ENCODE measurements at places on chromosomes 4 and X.

GRCh38 chr4:158940271-158940670, 162.6 kb upstream of the RAPGEF2 start:
- no peak for DNase-seq

DNA sequence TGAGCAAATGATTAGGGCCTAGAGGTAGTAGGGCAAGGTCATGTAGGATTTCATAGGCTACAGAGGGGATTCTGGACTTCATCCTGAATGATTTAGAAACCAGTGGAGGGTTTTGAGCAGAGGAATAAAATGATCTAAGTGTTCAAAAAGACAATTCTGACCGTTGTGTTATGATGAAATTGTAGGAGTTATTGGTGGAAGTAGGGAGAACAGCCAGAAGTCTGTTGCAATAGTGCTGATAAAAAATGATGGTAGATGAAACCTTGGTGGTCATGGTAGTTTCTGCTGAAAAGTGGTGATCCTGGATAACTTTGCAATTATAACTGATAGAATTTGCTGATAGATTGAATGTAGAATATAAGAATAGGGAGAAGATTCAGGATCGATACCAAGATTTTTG, 60.2 kb downstream of the MID1IP1 start:
- DNase-seq, result no peak

DNA sequence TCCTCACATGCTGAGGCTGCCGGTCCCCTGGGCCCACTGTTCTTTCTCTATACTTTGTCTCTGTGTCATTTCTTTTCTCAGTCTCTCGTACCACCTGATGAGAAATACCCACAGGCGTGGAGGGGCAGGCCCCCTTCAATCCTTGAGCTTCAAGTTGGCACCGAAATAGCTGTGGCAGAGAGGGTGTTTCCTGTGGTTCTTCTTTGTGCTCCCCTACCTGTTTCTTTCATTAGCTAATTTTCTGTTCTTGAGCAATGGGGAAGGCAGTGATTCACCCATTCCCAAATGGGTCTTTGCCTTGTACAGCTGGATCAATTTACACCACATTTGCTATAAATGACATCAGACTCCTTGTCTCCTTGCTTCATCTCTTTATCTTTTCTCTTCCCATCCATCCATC, 2.1 kb upstream of the CYSLTR1 start:
- DNase-seq, result no peak

DNA sequence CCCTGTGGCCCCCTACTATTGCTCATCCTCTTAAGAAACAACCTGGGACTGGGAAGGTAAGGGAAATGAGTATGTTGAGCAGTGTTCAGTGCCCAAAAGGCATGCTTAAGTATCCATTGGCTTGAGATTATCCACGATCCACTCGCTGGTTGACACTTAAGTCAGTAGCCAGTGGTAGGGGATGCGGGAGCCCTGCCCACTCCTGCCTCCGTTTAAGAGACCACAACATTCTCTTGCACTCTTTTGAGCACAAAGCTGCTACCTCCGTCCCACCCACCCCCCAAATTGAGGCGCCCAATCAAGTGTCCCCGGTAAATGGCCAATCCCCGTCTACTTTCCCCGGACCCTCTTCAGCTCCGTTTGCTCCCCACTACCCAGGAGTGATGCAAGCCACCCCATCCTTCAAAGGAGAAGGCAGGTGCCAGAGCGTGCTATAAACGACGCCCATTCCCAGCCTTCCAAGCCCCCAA, 25.0 kb downstream of the UTP14A start:
- DNase-seq, result no peak

GRCh38 chr4:89995006-89995405, 100.4 kb downstream of the MMRN1 start:
- no peak for DNase-seq

DNA sequence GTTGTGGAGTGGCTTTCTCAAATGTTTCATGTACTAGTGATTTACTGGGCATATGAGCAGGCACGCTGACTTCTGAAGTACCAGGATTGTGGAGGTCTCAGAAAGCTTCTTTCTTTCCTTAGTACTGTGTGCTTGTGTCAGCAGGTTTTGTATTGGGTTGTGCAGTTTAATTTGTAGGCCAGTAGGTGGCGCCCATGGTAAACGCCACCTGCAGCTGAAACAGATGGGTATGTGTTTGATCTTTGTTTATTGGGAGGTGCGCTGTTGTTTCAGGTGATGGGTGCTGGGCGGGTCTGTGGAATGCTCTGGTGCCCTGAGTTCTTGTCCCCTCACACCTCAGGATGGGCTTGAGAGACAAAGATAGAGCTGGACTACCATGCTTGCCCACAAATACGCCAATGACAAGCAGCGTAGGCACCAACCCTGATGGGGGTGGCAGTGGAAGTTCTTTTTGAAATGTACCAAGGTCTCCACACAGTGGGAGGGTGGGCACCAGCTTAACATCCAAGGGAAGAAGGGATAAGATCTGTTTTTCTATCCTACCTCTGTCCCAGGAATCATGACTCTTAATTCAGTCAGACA, 141.5 kb downstream of the RPS6KA6 start:
- no peak for DNase-seq

DNA sequence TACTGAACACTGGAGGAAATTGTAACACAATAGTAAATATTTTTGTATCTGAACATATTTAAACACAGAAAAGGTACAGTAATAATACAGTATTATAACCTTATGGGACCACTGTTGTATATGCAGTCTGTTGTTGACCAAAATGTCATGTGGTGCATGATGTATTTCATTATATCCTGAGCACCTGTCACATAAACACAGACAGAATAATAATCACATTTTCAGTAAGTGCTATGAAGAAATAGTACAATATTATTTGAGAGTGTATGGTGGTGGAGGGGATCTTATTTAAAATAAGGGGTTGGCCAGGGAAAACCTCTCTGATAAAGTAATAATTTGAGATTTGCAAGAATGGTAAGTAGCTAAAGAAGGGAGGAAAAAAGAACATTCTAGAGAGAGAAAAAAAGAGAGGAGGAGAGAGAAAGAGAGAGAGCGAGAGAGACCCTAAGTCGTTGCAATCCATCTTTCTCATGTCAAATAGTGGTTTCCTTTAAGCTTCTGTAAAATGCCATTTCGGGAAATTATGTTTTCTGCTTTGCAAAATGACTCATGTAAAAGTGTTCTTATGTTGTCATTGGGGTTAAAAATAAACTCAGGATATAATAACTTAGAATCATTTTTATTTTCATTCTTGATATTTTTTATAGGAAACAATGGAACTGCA, 19.3 kb upstream of the CLNK start:
- no peak for DNase-seq

DNA sequence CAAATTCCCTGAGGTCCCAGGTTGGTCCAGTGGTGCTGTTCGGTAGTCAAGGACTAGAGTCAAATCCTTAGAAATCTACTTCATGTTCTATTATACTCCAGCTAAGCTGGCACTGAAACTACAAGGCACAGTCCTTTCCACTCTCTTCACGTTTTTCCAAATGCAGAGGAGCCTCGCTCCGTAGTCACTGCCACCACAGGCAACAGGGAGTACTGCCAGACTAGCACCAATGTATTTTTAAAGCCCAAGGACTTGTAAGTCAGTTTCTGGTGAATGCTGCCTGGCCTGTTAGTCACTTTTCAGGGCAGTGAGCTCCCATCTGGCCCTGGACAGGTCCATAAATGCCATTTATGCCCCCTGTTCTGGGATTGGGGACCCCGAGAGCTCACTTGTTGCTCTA, 323.5 kb downstream of the FAM47A start:
- no peak for DNase-seq

GRCh38 chr4:118983831-118984230, 95.2 kb downstream of the SYNPO2 start:
- DNase-seq, result no peak

DNA sequence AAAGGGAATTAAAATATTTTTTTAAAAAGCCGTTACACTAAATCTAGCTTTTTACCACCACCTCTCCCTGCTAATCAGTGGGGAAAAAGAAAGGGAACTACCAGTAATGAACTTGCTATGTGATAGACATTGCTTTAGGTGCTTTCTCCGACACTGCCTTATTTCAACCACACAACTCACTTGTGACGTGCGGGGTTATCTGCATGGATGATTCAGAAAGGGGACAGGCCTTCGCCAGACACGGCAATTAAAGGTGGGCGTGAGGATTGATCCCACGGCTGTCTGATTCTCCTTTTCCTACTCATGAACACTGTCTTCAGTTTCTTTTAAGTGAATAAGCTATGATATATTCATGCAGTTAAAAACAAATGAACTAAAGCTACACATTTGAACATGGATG, 882 bp upstream of the CXCR3 start:
- no peak for DNase-seq

GRCh38 chr4:52201715-52202114, 150.6 kb downstream of the SPATA18 start:
- DNase-seq, result no peak

GRCh38 chr4:122952028-122952427, 29.6 kb upstream of the NUDT6 start:
- no peak for DNase-seq

GRCh38 chrX:4528247-4528646, 814.8 kb upstream of the PRKX start:
- DNase-seq, result no peak

- DNase-seq, result no peak
Observed at GRCh38 chr4:86554646-86555045, 39.5 kb upstream of the PTPN13 start.

GRCh38 chr4:156169011-156169410, 215.3 kb upstream of the CTSO start:
- DNase-seq, result no peak

- no peak for DNase-seq
Observed at GRCh38 chr4:106583567-106583966, 215.0 kb upstream of the GIMD1 start.

GRCh38 chr4:125013891-125014290, 300.9 kb upstream of the FAT4 start:
- no peak for DNase-seq

DNA sequence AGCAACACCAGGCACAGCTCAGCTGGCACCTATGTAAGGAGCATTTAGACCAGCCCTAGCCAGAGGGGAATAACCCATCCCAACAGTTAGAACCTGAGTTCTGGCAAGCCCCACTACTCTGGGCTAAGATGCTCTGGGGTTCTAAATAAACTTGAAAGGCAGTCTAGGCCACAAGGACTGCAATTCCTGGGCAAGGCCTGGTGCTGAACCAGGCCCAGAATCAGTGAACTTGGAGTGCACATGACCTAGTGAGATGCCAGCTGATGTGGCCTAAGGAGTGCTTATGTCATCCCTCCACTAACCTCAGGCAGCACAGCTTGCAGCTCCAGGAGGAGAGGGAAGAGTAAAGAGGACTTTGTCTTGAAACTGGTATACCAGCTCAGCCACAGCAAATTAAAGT, 7.6 kb upstream of the PRRG3 start:
- DNase-seq, result no peak

DNA sequence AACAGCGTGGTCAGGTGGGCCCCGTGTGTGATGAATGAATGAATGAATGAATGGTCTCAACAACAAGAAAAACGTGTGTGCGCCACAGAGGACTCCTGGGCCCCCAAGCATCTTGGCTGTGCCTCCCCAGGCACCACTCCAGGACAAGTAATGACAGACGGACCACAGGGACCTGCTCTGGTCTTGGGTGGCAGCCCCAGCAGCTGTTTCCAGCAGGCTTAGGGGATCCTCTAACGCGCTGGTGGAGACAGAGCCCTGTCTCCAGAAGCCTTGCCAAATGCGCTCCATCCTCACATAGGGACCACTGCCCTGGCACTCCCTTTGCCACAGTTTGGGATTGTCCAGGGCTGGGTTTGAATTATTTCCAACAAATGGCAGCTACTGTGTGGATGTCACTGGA, 39.1 kb downstream of the PSAPL1 start:
- no peak for DNase-seq

GRCh38 chr4:188439641-188440311, 300.5 kb downstream of the TRIML1 start:
- no peak for DNase-seq

DNA sequence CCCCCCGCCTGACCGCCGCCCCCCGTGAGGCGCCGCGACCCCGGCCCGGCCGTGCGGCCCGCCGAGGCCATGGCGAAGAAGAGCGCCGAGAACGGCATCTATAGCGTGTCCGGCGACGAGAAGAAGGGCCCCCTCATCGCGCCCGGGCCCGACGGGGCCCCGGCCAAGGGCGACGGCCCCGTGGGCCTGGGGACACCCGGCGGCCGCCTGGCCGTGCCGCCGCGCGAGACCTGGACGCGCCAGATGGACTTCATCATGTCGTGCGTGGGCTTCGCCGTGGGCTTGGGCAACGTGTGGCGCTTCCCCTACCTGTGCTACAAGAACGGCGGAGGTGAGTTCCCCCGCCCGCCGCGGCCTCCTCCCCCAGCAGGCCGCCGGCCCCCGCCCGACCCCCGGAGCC, 780 bp downstream of the SLC6A8 start:
- no peak for DNase-seq

- no peak for DNase-seq
Observed at GRCh38 chrX:108735679-108736508, 469 bp downstream of the IRS4 start.

DNA sequence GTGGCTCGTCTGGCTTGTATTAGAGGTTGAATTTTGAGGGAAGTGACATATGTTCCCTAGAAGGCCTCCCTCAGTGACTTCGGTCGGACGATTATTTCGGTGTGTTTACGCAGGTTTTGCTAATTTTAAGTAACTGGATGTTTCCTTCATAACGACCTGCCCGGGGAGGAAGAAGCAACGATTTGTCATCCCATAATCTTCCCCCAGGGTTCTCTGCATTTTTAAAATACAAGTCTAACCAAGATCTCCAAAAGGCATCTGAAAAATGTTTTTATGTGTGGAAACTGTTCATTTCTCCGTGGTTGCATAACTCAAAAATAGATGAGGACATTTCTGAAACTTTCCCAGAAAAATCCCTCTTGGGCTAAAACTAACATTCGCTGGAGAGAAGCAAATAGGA, 195.4 kb downstream of the SHOX start:
- no peak for DNase-seq

DNA sequence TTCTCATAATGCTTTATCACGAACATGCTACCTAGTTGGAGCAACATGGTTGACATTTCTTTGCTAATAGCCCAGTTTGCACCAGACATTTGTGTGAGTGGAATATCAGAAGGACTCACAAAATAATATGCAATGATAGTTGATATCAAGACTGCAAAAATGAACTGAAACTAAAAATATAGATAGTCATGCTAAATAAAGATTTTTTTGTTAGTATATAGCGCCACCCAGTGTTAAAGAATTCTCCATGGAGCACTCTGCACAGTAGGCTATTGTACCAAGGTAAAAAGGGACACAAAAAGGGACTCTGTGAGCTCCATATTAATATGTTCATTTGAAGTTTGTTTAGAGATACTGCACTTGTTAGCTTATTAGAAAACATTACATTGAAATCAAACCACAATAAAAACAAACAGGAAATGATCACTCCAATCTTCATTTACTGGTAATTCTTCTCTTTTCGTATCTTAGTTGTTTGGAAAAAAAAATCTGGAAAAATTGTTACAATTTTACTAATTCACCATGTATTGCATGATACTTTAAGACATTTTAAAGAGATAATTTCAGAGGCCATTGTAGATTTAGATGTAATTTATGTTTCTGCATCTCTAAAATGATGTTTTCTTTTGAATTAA, 1509.6 kb downstream of the ADGRL3 start:
- DNase-seq, result no peak

GRCh38 chr4:188018262-188018661, 22.7 kb downstream of the ZFP42 start:
- no peak for DNase-seq

GRCh38 chrX:55908661-55909212, 191.2 kb downstream of the RRAGB start:
- DNase-seq, result no peak

GRCh38 chrX:33128048-33128805, 83.1 kb downstream of the DMD start:
- no peak for DNase-seq

GRCh38 chr4:139441029-139441428, 12.9 kb upstream of the RAB33B start:
- no peak for DNase-seq

- DNase-seq, result no peak
Observed at GRCh38 chr4:140839406-140839805, 83.2 kb upstream of the TBC1D9 start.
